ENCODE measurements at places on chromosomes 16 and 17. TPM values are rescaled to one million over a fixed set of nuclear protein-coding genes. Genes with fewer than 3 reads are reported as not detected.

KPNA2 gene
- total RNA-seq: 148 TPM

SLC5A2 gene
- 0.53 TPM for total RNA-seq

CHD9NB gene
- total RNA-seq: 0.17 TPM

RFFL gene
- 42.3 TPM for total RNA-seq

CLEC16A gene
- total RNA-seq: 31.1 TPM

CEMP1 gene
- total RNA-seq: 0.80 TPM

EFNB3 gene
- not detected for total RNA-seq

CA7 gene
- total RNA-seq: not detected

EPN3 gene
- not detected for total RNA-seq

DNA sequence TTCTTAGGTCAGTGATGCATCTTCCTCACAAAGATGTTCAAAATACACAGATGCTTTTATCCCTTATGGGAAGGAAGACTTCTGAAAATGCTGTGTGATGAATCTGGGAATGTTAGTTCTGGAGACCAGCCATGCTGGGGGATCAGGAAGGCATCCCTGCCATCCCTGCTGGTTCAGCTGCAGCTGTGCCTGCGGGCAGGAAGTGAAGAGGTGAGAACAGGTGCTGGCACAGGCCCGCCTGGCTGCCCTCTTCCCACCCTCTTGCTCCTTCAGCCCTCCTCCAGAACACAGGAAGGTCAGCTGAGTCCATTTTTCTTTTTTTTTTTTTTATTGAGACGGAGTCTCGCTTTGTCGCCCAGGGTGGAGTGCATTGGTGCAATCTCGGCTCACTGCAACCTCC lies 15.2 kb downstream of the RAB11FIP3 start:
- DNase-seq: no peak

- no peak for DNase-seq
Measured at GRCh38 chr17:9880582-9880999, 24.5 kb downstream of the RCVRN start.

DNA sequence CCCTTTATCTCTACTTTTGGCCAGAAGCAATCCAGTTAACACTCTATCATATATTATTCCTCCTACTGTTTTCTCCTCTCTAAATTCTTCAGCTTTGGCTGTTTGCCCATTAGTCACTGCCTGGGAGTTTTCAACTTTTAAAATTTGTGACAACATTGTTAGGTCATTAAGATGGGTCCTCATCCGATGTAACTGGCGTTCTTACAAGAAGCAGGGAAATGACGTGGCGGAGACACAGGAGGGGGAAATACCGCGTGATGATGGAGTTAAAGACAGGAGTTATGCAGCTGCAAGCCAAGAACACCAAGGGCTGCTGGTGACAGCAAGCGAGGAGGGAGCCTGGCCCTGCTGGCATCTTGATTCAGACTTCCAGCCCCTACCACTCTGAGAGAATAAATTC lies 34.8 kb upstream of the CPHXL start:
- DNase-seq: no peak

GRCh38 chr17:67528751-67529436 lies 151.8 kb downstream of the PITPNC1 start:
- DNase-seq: no peak

GRCh38 chr17:28900986-28901726 lies 1.7 kb downstream of the DHRS13 start:
- peak; percentile 28 for DNase-seq

DNA sequence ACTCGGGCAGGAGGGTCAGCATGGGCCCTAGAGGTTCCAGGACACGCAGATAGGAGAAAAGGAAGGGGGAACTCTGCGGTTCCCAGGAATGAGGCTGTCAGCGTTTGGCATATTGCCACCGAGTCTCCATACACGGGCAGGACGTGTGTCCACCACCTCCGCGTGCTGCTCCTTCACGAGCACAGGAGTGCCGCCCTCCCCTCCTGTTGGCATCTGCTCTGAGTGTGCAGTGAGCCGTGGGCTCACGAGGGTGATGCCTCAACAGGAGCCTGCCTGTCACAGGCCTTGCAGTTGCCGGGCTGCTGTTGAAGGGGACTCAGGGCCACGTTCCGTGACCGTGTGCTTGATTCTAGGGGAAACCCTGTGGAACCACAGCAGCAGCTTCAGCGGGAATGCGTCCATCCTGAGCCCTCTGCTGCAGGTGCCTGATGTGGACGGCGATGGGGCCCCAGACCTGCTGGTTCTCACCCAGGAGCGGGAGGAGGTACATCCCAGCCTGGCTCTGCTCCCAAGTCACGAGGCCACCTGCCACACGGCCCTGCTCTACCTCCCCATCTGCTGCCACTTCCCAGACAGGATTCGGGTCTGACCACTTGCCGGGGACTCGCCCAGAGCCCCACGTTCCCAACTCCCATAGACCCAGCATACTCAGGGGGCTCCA lies 14.6 kb downstream of the RGS11 start:
- no peak for DNase-seq

GRCh38 chr16:49629851-49630250 lies 226.1 kb downstream of the ZNF423 start:
- DNase-seq: no peak

GRCh38 chr16:23679274-23679985 lies 741 bp downstream of the PLK1 start:
- no peak for DNase-seq

GRCh38 chr17:42680331-42680808 lies 1.3 kb downstream of the CCR10 start:
- no peak for DNase-seq

- DNase-seq: no peak
Measured at GRCh38 chr17:7183433-7184090, 4.4 kb upstream of the ASGR1 start.

DNA sequence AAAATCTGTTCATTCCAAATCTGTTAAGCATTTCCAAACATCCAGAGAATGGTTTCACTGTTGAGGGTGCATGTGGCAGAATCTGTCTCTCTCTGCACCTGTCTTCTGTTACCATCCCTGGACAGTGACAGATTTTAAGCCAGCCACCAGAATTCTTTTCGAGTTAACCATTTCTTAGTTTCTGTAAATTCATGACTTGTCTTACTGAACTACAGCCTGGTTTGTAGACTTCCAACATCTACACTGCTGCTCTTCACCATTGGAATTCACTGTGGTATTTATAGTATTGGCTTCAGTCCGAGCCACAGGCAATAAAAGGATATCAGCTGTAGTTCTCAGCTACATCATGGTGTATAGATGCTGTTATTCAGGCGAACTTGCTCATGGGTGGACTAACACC lies 47.6 kb downstream of the GOSR1 start:
- no peak for DNase-seq

DNA sequence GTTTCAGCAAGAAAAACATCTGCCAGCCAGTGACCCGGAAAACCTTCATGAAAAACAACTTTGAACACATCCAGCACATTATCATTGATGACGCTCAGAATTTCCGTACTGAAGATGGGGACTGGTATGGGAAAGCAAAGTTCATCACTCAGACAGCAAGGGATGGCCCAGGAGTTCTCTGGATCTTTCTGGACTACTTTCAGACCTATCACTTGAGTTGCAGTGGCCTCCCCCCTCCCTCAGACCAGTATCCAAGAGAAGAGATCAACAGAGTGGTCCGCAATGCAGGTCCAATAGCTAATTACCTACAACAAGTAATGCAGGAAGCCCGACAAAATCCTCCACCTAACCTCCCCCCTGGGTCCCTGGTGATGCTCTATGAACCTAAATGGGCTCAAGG lies 22.2 kb downstream of the SLFN5 start:
- no peak for DNase-seq

- no peak for DNase-seq
Measured at GRCh38 chr16:28883221-28883996, 5.1 kb downstream of the ATP2A1 start.

DNA sequence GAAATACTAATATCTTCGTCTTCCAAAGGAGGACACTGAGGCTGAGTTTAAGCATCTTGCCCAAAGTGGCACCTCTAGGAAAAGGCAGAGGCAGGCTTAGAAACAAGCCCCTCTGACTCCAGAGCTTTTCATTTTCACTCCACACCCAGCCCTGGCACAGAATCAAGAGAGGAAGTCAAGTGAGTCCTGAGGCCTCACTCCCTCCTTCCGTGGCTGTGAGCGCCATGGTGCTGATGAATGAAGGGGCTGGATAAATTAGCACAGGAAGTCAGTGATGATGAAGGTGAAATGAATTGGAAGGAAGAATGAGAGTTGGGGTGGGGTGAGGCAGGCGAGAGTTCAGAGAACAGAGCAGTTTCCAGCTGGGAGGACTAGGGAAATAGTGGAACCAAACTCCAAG lies 179.3 kb downstream of the TMEM132E start:
- no peak for DNase-seq

- DNase-seq: no peak
Measured at GRCh38 chr16:88200896-88201185, 181.9 kb upstream of the ZNF469 start.

GRCh38 chr16:53549970-53550690 lies 47.1 kb upstream of the AKTIP start:
- peak; percentile 43 for DNase-seq

DNA sequence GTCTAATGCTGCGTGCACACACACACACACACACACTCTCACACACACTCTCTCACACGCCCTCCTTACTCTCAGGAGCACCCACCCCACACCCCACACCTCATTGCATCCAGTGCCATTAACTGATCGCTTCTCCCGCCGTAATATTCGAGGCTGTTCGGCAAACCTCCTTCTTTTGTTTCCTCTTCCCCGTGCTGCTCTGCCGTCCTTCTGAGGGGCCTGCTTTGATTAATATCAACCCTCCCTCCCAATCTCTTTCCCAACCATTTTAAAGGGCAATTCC lies 156.2 kb upstream of the TNRC6C start:
- DNase-seq: no peak

- DNase-seq: no peak
Measured at GRCh38 chr17:59361916-59362810, 30.7 kb downstream of the YPEL2 start.

DNA sequence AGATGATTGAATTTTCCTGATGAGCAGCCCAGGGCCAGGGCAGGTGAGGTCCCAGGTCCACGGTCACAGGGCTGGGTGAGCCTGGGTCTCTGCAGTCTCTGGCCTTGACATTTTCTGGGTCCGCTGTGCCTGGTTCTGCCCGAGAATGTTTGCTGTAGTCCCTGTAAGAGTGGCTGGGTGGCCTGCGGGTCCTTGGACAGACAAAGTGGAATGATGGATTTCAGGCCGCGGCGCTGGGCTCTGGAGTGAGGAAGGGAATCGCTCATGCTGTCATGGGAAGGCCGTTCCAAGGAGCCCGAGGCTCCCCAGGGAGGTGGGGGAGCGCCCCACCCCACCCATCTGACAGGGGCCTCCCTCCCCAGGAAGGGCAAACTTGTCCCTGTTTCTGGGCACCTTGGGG lies 153.5 kb upstream of the CIBAR2 start:
- DNase-seq: no peak

DNA sequence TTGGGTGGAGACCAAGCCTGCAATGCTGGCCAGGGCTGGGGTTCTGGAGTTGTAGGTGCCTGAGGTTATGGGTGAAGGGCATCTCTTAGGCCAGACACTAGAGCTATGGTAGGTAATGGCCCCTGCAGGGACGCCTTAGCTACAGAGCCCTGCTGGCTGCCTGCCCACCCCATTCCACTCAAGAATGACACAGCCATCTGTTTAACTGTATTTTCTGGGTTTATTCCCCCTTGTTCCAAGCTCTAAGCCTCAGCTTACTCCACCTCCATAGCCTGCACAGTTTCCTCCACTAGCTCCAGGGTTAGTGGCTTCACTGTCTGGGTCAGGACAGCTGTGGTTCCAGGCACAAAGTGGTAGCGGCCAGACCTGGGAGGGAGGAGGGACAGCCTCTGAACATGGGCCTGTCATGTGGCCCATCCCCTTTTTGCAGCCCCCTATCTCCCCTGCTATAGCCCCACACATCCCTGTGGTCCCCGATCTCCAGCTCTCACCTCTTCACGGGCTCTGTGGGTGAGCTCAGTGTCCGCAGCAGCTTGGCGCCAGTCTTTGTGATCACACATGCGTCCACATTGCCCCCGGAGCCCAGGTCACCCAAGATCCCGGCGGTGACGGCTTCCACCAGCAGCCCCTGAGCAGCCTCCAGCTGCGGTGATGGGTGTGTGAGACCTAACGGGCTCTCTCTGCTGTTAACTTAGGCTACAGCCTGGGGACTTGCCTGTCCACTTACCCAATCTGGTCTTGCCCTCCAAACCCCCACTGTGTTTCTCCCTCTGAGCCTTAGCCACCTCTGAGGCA lies 2.1 kb downstream of the PSMB10 start:
- no peak for DNase-seq

GRCh38 chr16:47056688-47057629 lies 83.5 kb upstream of the DNAJA2 start:
- no peak for DNase-seq

DNA sequence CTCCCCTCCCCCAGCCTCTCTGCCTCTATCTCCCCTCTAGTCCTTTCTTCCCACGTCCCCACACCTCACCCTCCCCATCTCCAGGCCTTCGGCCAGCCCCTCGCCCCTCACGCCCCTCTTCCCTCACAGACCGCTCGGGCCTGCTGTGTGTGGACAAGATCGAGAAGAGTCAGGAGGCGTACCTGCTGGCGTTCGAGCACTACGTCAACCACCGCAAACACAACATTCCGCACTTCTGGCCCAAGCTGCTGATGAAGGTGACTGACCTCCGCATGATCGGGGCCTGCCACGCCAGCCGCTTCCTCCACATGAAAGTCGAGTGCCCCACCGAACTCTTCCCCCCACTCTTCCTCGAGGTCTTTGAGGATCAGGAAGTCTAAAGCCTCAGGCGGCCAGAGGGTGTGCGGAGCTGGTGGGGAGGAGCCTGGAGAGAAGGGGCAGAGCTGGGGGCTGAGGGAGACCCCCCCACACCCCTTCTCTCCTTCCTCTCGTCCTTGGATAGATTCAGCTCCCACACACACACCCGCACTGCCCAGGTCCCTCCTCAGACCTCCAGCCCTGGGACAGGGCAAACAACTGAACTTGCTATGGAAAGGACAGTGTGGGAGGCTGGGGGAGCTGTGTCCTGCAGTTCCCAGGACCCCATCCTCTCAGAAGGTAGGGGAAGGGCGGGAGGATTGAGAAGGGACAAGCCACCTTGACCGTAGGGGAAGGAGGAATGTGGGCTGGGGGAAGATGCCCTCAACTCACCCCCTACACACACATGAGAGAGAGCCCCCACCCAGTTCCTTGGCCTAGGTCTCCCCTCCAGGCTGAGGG lies 11.1 kb downstream of the NR1D1 start:
- no peak for DNase-seq

DNA sequence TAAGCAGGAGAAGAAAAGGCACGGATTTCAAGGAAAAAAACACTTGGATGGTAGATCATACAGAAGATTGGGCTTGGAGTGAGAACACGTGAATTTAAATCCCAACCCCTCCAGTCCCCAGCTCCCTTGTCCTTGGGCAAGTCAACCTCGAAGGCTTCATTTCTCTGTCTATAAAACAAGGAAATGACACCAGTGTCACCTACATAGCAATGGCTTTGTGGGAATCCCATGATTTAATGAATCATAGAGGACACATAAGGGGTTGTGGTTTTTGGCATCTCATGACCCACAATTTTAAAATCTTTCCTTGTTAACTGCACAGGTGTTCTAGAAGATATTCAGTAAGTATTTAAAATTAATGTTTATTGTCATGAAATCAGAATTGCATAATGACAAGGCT lies 8.2 kb upstream of the CCL2 start:
- no peak for DNase-seq

Data from activated naive CD8-positive, alpha-beta T cell treated with anti-CD3 and anti-CD28 coated beads, Interleukin-2, amount 10 ng/mL, durations not matched to agents 7 days and 5 days (primary cell).